ENCODE measurements at places on chromosomes 7 and 10.

GRCh38 chr7:44587843-44588711 is 6.0 kb upstream of the TMED4 start:
- peak; percentile 7 for DNase-seq

- no peak for DNase-seq
These were observed 2.0 kb downstream of the LDB3 start for GRCh38 chr10:86670290-86670811.

DNA sequence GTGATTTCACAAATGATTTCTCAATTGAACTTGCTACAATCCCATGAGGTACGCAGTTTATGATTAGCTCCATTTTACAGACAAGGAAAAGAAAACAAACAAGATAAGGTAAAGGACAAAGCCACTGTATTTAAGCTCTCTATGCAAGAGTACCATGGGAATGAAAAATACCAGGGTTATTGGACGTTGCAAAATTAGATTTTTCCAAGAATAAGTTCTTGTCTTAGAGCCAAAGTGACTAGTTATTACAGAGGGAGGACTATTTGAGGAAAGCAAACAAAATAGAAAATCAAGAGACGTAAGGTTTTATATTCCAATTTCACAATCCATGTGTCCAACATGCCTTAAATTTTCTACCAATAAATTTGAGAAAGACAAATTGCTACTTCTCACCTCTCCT is 97.9 kb upstream of the PTN start:
- DNase-seq = no peak

DNA sequence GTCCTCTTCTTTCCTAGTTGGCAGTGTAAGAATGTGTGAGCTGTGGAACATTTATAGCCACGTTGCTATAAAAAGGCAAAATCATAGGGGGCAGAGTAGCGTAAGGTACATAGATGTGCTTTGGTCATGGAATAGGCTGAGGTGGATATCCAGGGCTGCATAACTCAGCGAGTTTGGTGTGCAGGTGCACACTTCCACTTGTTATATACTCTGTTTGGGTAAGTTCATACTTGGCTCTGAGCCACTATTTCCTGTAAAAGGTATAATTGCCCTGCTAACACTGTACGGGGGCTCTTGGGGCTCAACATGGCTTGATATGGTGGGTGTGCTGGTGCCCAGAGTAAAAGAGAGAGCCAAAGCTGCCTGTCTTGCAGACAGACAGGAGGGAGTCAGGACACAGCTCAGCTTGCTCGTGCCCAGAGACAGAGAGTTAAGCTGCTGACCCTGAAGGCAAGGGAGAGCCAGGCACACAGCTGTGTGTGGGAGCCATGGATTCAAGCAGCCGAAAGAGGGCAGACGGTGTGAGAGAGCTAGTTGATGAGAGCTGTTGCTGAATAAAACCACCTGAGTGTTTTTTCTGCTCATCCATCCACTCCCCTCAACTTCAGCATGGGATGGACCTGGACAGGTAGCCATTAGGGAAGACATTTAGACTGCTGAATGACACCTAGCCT is 126.7 kb downstream of the DKK1 start:
- no peak for DNase-seq

- no peak for DNase-seq
These were observed 342.2 kb upstream of the AKR1E2 start for GRCh38 chr10:4483811-4484210.

DNA sequence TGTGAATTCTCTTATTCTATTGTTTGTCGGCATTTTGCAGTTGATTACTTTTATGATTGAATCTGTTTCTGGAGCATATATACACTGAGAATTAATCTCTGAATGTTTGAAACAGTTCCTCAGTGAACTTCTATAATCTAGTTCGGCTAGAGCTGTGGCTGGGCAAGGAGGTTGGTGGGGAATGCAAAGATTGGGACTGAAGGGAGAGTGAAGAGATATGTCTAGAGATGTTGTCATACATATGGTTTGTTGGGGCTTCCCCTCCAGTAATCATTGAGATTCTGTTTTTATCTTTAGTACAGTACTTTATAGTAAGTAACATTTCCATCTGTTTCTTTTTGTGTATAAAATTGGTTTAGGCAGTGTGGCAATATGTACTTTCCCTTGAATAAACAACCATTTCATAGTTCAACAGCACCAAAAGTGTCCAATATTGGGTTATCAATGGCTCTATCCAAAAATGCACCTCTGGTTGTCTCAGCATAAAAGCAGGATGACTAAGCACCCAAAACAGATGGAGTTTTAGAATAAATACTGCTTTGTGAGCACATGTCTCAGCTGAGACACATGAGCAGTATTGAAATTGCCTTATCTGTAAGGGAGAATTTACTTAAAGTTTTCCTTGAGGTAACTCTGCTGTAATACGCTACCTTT is 36.7 kb downstream of the WAC start:
- DNase-seq = no peak

DNA sequence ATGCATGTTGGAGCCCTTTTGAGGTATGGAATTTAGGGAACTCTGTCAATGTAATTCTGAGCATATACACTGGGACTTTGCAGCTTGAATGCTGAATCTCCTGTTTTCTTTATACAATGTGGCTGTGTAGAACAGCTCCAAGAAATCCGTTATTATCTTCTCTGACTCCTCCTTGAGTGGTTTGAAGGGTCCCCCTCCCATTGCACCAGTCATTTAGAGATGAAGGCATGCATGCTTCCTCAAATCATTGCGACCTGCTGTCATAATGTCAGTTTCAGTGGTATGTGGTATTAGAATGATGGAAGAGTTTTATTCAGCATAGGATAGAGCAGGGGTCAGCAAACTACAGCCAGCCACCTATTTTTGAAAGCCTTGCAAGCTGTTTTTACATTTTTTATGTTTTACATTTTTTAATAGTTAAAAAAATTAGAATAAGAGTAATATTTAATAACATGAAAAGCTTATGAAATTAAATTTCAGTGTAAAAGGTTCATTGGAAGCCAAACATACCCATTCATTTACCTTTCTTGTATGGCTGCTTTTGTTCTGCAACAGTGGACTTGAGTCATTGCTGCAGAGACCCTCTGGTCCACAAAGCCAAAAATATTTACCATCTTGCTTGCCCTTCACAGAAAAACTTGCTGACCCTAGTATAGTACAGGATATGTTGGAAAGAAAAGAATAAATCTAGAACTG is 8.1 kb downstream of the STK17A start:
- no peak for DNase-seq

DNA sequence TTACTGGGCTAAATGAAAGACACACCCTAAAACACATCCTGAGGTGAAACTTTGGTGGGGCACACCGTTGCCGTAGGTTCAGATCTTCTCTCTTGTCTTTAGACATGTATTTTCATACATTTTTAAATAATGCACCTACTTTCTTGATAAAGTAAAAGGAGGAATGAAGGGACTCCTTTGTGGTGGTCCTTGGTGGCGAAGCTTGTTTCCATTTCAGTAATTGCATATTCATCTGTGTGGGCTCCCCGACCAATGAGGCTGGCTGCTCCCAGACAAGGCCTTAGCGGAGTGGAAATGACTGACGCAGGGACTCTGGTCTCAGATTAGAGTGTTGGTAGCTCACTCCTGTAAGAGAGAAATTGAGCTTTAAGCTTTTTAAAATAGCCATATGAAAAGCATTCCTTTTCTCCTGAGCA is 815 bp downstream of the CCSER2 start:
- DNase-seq = peak; percentile 26

- no peak for DNase-seq
These were observed 217.3 kb downstream of the CELF2 start for GRCh38 chr10:11234857-11235531.

GRCh38 chr7:7761974-7762779 is 43.8 kb upstream of the RPA3 start:
- no peak for DNase-seq

- DNase-seq = no peak
These were observed 84.9 kb downstream of the NPTX2 start for GRCh38 chr7:98702021-98702420.

DNA sequence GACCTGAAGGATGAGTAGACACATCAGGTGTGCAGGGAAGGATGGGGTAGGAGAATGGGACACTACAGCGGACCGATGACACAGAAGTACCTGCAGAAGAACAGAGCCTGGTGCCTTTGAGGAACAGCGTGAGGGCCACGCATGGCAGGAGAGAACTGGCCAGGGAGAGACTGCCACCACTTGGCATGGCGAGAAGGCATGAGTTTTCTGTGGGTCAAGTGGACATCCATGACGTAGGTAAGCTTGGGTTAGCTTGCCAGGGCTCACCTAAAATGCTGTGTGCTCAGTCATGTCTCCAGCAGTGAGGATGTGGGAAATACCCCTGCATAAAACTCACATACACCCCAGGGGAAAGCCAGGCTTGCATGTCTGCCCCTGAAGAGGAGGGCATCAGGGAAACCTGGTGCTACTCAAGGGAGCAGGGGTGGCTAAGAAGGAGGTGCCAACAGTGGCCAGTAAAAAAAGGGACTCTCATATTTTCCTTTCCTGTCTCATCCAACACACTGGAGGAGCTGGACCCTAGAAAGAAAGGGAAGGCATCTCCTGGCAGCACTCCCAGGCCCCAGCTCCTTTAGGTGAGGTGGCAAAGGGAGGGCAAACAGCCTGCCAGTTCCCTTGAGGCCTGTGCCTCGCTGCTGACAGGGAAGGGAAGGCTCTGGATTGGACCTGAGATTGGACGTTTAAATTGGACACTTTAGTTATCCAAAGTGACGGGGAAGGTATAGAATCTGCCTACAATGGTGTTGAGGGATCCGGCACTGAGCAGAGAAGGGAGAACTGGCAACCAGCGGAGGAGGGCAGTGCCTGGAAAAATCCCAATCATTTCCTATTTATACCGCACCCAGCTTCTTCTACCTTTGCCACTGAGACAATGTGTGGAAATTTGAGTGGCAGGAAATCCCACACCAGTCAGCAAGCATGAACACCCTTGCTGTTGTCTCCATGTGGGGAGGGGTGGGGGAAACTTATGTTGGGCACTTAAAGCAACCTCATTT is 255.7 kb downstream of the GLI3 start:
- no peak for DNase-seq

- DNase-seq = no peak
These were observed 607.2 kb upstream of the MGMT start for GRCh38 chr10:128859738-128860386.

DNA sequence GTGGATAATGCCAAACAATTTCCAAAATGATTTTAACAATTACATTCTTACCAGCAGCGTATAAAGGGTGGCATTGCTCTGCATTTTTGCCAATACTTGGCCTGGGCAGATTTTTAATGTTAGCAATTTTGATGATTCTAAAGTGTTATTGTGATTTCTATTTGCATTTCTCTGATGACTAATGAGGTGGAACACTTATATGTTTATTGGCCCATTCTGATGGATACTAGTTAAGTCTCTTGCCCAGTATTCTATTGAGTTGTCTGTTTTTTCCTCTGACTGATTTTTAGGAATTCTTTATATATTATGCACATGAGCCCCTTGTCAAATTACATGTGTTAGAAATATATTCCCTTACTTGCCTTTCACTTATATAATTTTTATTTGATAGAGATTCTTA is 86.8 kb downstream of the TMEM26 start:
- DNase-seq = no peak

- no peak for DNase-seq
These were observed 10.1 kb downstream of the AP3M1 start for GRCh38 chr10:74140553-74140952.

GRCh38 chr10:119775529-119775928 is 49.7 kb downstream of the INPP5F start:
- DNase-seq = no peak

DNA sequence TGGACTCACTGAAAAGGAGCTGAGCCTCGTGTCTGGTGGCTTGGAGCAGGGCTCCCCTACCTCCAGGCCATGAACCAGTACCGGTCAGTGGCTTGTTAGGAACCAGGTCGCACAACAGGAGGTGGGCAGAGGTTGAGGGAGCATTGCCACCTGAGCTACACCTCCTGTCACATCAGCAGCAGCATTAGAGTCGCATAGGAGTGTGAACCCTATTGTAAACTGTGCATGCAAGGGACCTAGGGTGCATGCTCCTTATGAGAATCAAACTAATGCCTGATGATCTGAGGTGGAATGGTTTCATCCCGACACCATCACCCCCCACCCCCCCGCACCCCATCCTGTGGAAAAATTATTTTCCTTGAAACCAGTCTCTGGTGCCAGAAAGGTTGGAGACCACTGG is 50.4 kb downstream of the TSPAN15 start:
- no peak for DNase-seq

- DNase-seq = no peak
These were observed 4.8 kb upstream of the KCP start for GRCh38 chr7:128915271-128915819.

- no peak for DNase-seq
These were observed 141.6 kb downstream of the PRKAG2 start for GRCh38 chr7:151735186-151735850.

- no peak for DNase-seq
These were observed 615.1 kb downstream of the SDK1 start for GRCh38 chr7:3916146-3916545.

- DNase-seq = no peak
These were observed 287.0 kb downstream of the TCF7L2 start for GRCh38 chr10:113236998-113237397.

DNA sequence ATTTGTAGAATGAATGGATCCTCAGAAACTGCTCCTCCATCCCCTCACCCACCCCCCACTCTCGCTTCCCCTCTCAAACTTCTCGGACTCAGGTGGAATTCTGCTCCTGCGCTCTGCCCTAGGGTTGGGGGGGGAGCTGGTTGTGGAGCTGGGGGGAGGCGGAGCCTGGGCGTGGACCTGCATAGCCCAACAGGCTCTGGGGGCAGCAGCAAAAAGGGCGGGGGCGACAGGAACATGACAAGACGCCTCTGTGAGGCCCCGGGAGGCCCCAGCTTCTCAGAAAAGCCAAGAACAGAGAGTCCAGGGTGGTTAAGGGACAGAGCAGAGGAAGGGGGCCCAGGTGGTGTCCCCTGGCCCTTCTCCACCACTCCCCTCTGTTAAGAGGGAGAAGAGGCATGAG is 3.5 kb downstream of the TSC22D4 start:
- DNase-seq = no peak

- DNase-seq = no peak
These were observed 1.9 kb upstream of the STX1A start for GRCh38 chr7:73721377-73721817.

DNA sequence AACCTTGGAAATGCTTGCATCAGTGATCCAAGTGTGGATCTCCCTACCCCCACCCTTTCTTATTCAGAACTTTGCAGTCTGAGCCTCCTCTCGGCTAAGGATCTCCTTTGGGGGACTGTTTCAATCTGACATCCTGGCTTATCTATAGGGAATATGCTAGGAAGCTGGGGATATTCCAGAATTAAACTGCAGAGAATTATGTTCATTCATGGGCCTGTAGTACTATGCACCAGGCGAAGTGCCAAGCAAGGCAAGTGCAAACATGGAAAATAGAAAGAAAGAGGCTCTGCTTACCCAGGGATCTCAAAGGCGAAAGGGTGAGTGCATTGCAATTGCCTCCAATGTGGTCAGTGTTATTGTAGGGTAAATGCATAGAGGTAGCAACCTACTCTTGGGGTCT is 96.5 kb downstream of the CACNB2 start:
- no peak for DNase-seq

DNA sequence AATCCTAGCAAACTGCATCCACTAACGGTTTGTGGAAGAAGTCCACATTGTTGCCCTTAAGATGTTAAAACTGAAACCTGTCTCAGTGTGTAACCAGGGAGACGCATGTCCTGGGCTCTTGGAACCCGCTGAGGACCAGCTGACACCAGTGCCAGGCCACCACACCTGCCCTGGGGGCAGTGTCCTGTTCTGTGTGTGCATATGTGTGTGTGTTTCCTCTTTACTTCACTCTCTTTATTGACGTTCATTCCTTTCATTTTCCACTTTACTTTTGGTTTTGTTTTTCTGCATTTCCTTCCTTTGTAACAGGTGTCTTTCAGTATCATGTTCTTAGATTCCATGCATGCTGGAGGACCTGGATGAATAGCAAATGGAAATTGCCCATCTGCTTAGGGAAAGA is 83.8 kb downstream of the TEX36 start:
- DNase-seq = no peak

GRCh38 chr10:48551861-48552591 is 52.8 kb downstream of the ARHGAP22 start:
- DNase-seq = no peak
